ENCODE measurements at places on chromosomes 16 and 17.
A peak's percentile ranks its signal among the peaks of the same experiment; 100 is the strongest.

DNA sequence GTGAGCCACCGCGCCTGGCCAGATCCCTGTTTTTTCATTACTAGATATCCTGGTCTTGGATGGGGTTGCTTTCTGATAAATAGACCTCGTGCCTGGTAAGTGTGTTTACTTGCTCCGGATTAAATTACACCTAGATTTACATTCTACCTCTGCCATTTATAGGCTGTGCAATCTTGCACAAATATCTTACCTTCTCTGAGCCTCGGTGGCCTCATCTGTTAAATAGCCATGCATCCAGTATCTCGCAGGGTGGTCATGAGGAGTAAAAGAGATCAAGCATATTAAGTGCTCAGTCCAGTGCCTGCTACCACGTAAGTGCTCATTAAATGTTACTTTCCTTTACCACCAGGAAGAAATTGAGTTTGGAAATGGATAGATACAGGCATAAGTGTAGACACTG, 98.4 kb downstream of the BMERB1 start:
- DNase-seq, result no peak

GRCh38 chr17:57006040-57006439, 28.1 kb downstream of the SCPEP1 start:
- DNase-seq, result no peak

GRCh38 chr17:60153606-60154390, 4.0 kb downstream of the CA4 start:
- DNase-seq, result peak; percentile 25

DNA sequence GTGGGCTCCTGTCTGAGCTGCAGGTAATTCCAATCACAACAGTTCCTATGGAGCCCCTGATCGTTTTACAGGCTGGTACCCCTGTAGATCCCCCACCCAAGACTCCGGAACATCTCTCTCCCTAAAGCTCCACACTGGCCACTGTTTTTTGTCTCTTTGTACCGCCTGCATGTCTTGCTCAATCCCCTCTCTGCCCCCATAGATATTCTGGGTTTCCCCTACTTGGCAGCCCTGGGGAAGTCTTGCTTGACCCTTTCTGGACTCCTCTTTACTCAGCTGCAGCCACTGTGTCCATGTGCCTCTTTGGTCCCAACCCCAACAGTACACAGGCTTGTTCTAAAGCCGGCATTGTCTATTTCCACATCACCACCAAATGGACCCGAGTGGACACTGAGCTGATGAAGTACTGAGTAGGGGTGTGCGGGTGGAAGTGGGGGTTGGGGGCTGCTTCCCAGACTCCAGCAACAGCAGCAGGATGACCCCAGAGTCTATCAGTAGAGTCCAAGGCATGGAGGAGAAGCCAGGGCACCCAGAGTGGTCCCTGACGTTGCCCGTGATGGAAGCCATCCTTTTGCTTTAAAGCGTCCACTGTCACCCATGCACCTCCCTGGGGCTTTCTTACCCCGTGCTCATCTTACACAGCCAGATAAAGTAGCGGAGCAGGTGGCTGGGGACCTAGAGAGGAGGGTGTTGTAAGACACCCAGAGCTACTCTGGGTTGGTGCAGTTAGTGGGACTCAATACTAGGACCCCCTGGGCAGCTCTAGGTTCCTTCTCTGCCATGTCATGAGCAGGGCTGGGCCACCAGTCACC, 6.4 kb downstream of the CD300LB start:
- DNase-seq, result no peak

DNA sequence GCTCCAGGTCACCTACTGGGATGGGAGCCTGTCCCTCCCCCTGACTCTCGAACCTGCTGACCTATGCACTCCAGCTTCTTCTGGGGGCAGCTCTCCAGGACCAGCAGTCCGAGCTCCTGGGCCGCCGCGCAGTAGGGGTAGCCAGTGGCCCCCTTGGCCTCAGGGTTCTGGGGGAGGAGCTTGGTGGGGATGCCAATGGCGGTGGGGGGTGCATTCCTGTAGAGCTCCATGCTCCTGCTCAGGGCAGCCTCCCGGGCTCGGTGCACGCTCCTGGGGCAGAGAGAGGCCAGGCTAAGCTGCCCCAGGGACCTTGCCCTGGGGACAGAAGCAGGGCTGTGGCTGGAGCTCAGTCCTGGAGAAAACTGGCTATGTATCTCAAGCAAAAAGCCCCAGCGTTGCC, 7.7 kb upstream of the SPATA2L start:
- no peak for DNase-seq

DNA sequence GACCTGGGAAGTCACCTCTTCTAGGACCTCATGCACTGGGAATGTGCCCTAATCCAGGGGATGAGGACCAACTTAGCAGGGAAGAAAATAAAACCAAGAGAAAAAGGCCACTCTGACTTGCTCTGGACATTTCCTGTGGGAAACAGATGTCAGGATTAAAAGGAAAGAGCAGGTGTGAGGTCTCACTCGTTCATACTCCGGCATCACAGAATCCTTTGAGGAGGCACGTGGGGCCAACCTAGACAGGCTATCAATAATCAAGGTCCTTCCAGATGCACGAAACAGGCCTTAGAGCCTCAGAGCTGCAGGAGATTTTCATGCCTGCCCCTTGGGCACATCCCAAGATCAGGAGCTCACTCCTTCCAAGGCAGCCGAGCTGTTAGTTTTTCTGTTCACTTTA, 321.5 kb upstream of the CCL2 start:
- no peak for DNase-seq

GRCh38 chr17:43983196-43983514, 21.3 kb upstream of the NAGS start:
- DNase-seq, result no peak

DNA sequence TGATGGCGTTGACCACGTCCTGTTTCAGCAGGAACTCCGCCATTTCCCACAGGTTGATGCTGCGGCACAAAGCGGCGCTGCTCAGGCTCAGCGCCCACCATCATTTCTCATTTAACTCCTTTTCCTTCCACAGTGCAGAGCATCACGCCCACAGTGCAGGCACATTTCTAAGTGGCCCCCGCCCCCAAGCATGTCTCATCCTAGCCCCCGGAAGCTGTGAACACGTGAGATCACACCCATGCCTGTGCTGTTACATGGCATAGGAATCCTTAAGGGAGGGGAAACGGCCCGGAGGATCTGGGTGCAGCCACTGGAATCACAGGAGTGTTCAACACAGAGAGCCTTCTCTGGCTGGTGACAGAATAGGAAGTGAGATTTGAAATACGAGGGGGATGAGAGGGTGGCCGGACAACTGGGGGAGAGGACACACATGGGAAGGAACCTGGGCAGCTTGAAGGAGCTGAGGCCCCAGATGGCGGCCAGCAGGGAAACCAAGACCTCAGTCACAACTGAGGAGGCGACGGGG, 4.7 kb downstream of the NAGPA start:
- DNase-seq, result no peak

All from fibroblast of skin of abdomen (primary cell).